ENCODE measurements at places on chromosomes 5 and 9. TPM values are rescaled to one million over a fixed set of nuclear protein-coding genes. Genes with fewer than 3 reads are reported as not detected.

Gene ZNF658
- 4.9 TPM for total RNA-seq

Gene GOLGA1
- total RNA-seq = 10.7 TPM

Gene HEMGN
- total RNA-seq = not detected

Gene LCN6
- not detected for total RNA-seq

Gene PCDHGA8
- total RNA-seq = 3.3 TPM

Gene LRRC70
- 0.57 TPM for total RNA-seq

Gene GKAP1
- total RNA-seq = 1.3 TPM

Gene SLC6A3
- total RNA-seq = not detected

Gene IFNA2
- total RNA-seq = not detected

Gene SLC23A1
- total RNA-seq = under 0.01 TPM

Gene PCDHGB2
- total RNA-seq = 2.4 TPM

Gene IGFBPL1
- not detected for total RNA-seq

Gene GABRA6
- not detected for total RNA-seq

Gene SCGB3A2
- total RNA-seq = not detected

Gene PDLIM4
- total RNA-seq = 53.3 TPM

Gene NEURL1B
- 0.74 TPM for total RNA-seq

Gene FSD1L
- 3.0 TPM for total RNA-seq

Gene FCHSD1
- 15.4 TPM for total RNA-seq

Gene FGD3
- total RNA-seq = not detected

Gene SLC28A3
- total RNA-seq = 0.09 TPM

Gene FGF10
- total RNA-seq = 3.8 TPM

Gene GRK6
- total RNA-seq = 23.2 TPM

Gene INPP5E
- total RNA-seq = 4.5 TPM

Gene EIF4EBP3
- total RNA-seq = 1.7 TPM

Gene OLFML2A
- total RNA-seq = 6.5 TPM

Gene PRPF4
- total RNA-seq = 24.3 TPM

Data from smooth muscle cell of bladder (primary cell).